ENCODE measurements at places on chromosomes 11 and 22.

- no peak for DNase-seq
Measured at GRCh38 chr11:35116762-35117640, 22.0 kb upstream of the CD44 start.

- DNase-seq, result no peak
Measured at GRCh38 chr22:33350961-33351360, 292.8 kb upstream of the SYN3 start.

DNA sequence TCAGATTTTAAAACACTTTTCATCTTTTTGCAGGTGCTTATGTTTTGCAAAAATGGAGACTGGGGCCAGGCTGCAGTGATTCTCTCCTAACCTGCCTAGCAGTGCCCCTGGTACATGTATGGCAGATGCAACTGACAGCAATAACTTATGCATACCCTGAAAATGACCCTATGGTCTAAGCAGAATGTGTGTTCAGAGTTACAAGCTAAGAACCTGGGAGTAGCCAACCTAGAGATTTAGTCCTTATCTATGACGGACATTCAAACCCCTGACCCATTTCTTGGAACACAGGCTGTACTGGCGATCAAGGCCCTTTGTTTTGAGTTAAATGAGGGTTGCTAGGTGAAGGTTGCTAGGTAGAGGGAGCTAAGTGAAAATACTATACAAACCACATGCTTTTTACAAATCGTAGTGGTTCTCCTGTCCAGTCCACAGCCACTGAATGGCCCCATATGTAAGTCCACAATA is 184.9 kb upstream of the SESN3 start:
- no peak for DNase-seq

GRCh38 chr11:35717043-35717442 is 54.5 kb downstream of the TRIM44 start:
- no peak for DNase-seq

DNA sequence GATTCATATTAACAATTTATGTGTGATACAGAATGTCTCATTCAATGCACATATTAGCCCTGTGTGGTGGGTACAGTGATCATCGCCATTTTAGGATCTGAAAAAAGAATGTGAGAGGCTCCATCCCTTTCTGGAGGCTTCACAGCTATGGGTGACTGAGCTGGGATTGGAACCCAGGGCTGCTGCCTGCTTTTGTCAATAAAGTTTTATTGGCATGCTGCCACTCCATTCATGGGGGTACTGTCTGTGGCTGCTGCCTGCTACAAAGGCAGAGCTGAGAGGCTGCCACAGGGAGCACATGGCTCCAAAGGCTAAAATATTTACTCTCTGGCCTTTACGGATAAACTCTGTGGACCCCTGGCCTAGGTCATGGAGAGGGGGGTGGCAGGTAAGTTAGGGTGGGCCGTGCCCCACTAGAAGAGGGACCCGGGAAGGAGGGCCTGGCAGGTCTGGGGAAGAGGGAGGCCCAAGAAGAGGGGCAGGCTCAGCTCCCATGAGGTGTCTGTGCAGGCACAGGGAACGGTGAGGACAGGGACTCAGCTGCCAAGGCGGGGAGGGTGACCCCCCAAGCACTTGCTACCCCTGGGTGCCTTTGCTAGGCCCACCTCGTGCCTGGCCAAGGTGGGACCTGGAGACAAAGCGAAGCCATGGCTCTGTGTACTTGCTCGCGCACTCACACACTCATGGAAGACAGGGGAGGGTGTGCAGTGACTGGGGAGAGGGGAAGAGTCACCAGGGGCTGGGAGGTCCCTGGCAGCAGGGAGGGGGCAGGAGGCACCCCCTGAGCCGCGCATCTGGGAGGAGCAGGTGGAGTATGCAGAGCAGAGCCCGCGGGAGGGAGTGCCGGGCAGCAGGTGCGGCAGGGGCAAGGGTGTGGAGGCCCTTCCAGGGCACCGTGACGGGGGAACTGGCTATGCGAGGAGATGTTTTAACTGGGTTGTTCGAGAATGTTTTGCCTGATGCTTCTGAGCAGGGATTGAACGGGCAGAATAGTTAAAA is 335.3 kb downstream of the CTTN start:
- DNase-seq, result no peak

GRCh38 chr11:14612694-14613093 is 30.9 kb upstream of the PDE3B start:
- no peak for DNase-seq

GRCh38 chr11:11810764-11811726 is 30.7 kb upstream of the USP47 start:
- no peak for DNase-seq

- no peak for DNase-seq
Measured at GRCh38 chr11:129119036-129119435, 73.1 kb downstream of the ARHGAP32 start.

DNA sequence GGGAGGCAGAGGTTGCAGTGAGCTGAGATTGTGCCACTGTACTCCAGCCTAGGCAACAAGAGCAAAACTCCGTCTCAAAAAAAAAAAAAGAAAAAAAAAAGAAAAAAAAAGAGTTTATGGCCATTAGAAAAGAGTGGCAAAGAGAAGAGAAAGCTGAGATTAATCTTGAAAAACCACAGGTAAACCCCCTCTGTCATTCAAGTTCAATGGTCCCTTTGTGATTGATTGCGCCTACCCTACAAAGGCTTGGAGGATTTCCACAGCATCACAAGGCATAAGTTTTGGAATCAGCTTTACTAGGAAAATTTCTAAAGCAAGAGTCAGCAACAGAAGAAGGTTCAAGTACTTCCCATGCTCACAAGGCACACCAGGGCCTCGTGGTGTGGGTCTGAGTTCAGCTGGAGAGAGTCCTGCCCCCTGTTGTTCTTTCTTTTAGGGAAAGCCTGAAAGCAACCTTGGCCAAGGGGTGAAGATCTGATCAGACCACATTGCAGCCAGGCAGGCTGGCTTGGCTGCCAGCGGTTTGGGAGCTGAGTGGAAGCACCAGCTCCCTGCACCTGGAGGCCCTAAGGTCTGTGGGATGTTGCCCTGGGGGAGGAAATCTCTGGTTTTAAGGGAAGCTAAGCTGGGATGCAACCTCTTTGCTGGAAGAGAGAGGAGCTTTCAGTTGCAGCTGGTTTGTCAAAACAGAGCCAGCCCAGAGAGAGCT is 41.8 kb downstream of the SLN start:
- no peak for DNase-seq

- DNase-seq, result no peak
Measured at GRCh38 chr22:38345782-38346181, 28.5 kb upstream of the CSNK1E start.

- DNase-seq, result no peak
Measured at GRCh38 chr11:129315781-129316579, 59.7 kb upstream of the BARX2 start.

DNA sequence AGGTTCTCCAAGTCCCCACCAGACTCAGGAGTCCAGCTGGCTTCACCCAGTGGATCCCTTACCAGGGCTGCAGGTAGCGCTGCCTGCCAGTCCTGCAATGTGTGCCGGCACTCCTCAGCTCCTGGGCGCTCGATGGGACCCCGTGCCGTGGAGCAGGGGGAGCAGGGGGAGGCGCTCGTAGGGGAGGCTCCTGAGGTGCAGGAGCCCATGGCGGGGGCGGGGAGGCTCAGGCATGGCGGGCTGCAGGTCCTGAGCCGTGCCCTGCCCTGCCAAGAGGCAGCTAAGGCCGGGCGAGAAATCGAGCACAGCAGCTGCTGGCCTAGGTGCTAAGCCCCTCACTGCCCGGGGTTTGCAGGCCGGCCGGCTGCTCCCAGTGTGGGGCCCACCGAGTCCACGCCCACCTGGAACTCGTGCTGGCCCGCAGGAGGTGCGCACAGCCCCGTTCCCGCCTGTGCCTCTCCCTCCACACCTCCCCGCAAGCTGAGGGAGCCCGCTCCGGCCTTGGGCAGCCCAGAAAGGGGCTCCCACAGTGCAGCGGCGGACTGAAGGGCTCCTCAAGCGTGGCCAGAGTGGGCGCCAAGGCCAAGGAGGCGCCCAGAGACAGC is 792.9 kb upstream of the CCDC179 start:
- DNase-seq, result no peak

- DNase-seq, result no peak
Measured at GRCh38 chr11:88050247-88050646, 125.0 kb downstream of the RAB38 start.

GRCh38 chr22:49334449-49334789 is 493.3 kb downstream of the BRD1 start:
- no peak for DNase-seq

- no peak for DNase-seq
Measured at GRCh38 chr22:21448627-21449416, 18.4 kb upstream of the TMEM191C start.

DNA sequence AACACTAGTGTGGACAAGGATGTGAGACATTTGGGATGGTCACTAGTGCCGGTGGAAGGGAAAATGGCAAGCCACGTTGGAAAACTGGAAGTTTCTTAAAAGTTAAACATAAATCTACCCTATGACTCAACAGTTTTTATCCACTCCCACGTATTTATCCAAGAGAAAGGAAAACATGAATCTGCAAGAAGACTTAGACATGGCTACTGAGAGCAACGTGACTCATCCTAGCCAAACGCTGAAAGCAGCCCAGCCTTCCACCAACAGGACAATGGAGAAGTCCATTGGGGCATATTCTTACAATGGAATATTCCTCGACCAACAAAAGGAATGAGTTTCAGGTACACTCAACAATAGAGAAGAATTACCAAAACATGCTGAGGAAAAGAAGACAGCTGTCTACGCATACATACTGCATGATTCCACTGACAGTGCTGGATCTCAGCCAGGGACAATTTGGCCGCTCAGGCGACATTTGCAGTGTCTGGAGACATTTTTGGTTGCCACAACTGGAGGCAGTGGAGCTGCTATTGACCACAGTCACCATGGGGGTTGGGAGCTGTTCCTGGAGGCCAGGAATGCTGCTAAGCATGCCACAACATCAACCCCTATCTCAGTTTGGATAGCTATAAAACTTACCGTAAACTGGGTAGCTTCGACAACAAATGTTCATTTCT is 21.2 kb downstream of the SYT13 start:
- no peak for DNase-seq

GRCh38 chr11:82738091-82738490 is 4.4 kb upstream of the FAM181B start:
- DNase-seq, result no peak

DNA sequence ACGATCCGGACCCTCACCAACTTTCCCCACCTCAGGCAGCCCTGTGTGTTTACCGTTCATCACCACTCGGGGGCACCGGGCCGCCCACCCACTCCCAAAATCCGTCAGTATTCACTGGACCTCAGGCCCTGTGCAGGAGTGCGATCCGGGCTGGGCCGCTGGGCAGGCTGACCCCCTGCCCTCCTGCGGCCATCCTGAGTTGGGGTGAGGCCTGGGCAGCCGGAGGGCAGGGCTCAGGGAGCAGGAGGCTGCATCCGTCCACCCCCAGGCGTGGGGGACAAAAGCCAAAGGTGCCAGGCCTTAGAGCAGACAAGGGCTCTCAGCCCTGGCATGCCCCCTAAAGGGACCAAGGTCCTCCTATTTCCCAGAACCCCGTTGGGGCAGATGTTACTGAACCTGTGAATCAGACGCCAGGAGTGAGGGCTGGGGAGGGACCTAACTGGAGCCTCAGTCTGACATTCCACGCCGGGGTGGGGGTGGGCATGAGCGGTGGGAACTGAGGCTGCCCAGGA is 16.8 kb upstream of the TMEM191C start:
- DNase-seq, result no peak

DNA sequence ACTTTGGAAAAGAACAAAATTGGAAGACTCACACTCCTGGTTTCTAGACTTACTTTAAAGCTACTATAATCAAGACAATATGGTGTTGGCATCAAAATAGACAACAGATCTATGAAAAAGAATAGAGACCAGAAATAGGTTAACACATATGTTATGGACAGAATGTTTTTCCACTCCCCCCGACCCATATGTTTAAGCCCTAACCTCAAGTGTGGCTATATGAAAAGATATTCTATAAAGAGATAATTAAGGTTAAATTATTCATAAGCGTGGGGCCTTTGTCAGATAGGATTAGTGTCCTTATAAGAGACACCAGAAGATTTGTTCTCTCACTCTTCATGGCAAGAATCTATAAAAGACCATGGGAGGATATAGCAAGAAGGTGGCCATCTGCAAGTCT is 440.0 kb downstream of the AASDHPPT start:
- DNase-seq, result no peak

- DNase-seq, result no peak
Measured at GRCh38 chr22:20093418-20094196, 13.6 kb downstream of the DGCR8 start.

GRCh38 chr22:24413736-24414385 is 13.5 kb upstream of the ADORA2A start:
- DNase-seq, result no peak

DNA sequence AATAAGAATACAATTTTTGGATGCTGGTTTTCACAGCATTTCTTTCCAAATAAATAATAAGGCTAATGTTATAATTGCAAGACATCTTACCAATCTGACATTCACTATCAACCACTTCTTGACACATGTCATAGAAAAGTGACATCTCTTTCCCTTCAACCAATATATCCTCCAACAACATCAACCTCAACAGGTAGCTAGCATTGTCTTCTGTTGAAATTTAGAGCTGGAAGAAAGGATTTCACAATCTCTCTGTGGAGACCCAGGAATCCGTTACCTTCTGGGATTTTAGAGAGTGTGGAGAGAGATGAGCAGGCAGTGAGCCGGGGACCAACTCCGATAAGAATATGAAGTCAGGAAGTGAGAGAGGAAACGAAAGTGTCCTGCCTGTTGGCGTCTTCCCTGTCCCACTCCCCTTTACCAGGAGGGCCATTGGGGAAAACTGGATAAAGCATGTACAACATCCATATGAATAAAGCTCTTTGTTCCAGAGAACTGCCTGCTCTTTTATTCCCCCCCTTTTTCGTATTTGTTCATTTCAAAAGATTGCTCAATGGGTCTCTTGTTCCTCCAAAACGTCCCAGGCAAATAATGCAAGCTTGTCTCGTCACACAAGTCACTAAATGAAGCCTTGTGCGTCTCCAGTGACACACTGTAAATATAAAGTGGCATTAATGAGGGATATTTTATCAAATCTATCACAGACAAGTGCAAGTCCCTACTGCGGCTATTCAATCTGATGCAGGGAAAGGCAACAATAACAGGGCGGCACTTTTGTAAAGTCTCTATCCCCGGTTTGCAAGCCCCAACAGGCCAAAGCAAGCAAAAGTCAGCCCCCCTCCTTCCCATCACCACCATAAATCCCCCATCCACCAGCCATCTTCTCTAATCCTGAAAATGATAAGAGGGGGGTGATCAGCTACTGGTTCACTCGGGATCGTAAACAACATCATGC is 3.4 kb downstream of the CADM1 start:
- no peak for DNase-seq

DNA sequence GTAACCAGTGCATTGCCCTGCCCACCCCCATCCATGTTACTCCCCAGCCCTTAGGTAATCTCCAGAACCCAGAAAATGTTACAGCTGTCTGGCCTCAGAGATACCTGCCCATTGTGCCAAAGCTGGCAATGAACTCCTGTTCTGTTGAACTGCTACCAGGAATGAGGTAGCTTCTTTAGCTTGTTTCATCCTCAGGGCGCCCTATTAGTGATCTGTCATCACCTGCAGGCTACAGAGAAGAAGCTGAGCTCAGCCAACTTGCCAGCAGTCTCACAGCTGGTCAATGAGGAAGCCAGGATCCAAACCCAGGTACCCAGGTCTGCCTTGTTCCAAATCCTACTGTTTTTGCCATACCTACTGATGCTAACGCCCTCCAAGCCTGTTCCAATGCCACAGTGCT is 88.7 kb downstream of the GALNT18 start:
- DNase-seq, result no peak

Measured in CD8-positive, alpha-beta memory T cell (primary cell).